Fibroblast of pulmonary artery (primary cell): ENCODE measurements at places on chromosomes 5 and 9.
A peak's percentile ranks its signal among the peaks of the same experiment; 100 is the strongest.

GRCh38 chr9:98406469-98406868, 151.0 kb upstream of the TBC1D2 start:
- DNase-seq, result no peak

GRCh38 chr5:1543398-1544293, 19.9 kb upstream of the LPCAT1 start:
- DNase-seq, result peak; percentile 72

GRCh38 chr5:141623186-141623585, 4.4 kb upstream of the DIAPH1 start:
- no peak for DNase-seq

DNA sequence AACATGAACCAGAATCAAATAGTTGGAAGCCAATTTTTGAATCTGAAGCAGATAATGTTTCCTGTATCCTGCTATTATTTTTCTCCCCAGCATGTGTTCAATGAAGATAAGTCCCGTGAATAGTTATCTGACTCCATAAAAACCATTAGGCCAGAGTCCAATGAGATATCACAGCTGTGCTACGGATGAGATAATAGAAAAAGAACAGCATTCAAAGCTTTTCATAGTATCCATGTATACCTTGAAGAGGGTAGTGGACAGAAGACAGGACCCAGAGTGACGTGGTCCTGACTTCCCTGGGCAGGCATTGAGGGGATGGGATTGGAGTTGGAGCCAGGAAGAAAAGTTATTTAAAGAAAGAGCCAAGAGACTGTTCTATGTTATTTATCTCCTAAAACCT, 50.7 kb upstream of the C6 start:
- DNase-seq, result peak; percentile 91

DNA sequence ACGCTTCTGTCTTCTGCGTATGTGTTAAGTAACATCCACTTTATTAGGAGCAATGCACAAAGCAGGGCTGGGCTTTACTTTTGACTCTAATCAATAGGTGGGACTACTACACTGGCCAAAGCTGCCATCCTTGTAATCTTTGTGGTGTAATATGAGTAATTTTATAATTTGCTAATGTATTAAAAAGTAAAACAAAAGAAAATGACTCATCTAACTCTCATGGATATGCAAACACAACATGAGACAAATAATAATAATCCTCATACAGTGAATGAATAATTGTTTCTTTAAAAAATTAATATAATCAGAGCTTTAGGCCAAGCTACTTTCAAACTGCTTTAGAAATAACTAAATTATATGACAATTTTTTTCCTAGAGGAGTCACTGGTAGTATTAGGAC, 90.7 kb downstream of the NR3C1 start:
- DNase-seq, result no peak
